ENCODE measurements at places on chromosomes 12 and 14.

- DNase-seq, result no peak
- H3K4me1 ChIP-seq, result peaks cover 6% of the 10 kb centered on the region
- H3K27me3 ChIP-seq, result no peaks in the 10 kb centered on the region
Observed at GRCh38 chr12:43306066-43306465, 245.9 kb downstream of the ADAMTS20 start.

DNA sequence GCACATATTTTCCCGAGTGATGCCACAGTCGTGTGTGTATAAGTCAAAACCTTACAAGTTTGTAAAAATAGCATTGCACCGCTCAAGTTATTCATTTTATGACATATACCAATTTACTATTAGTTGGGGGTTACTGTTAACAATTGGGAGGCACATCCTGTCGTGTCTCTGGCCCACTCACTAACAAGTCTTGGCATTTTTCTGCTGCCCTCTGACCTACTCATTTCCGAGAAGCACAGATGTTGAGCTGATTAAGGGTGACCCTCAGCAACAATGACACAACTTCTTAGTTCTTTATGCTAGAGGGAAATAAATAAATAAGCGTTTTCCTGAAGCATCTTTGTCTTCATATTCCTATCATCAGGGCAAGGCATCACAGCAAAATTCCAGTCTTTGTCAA, 6.8 kb upstream of the ATG14 start:
- no peak for DNase-seq
- H3K27ac ChIP-seq, result no peak overlapping the region
- H3K27me3 ChIP-seq, result peaks cover 13% of the 10 kb centered on the region
- H3K4me1 ChIP-seq, result no peaks in the 10 kb centered on the region
- no peaks in the 10 kb centered on the region for H3K36me3 ChIP-seq
- H3K4me3 ChIP-seq, result no peak overlapping the region

DNA sequence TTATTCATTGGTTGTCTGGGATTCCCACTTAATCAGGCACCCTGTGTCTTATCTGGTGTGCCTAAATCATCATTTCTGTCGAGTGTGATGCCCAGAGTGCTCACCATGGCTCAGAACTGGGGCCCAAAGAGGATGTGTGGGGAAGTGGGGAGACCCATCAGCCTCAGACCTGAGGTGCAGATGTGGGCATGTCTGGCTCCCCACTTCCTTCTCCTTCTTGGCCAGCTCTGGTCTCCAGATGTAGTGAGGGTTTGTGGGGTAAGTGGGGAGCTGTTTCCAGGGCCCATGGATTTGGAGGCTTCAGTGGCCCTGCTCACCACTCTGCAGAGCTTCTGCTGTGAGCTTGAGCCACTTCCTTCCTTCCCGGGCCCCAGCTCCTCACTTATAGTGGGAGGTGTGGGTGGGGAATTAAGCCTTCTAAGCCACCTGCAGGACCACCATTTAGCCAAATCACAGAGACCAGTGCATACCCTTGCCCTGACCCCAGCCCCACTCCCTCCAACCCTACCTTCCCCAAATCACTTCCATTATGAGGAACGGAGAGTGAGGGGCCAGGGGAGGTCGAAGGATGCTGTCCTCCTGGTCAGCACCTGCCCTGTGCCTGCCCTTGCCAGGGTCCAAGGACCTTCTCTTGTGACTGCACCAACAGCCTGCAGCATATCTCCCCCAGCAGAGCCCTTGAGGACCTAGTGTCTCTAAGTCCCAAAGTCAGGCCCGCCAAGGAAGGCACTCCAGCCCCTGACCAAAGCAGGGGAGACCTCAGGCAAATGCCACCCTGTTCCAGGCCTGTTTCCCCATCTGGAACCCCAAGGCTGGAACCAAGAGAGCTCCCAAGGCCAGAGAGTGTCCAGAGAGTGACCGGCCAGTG, 278.2 kb upstream of the RTL1 start:
- DNase-seq, result no peak
- H3K27ac ChIP-seq, result no peak overlapping the region
- H3K4me1 ChIP-seq, result peaks cover 27% of the 10 kb centered on the region
- H3K27me3 ChIP-seq, result peaks cover 10% of the 10 kb centered on the region

GRCh38 chr14:28778138-28779117, 11.8 kb downstream of the FOXG1 start:
- peaks cover 10% of the 10 kb centered on the region for H3K4me1 ChIP-seq
- no peak overlapping the region for H3K27ac ChIP-seq
- H3K4me3 ChIP-seq, result no peak overlapping the region
- no peak for DNase-seq
- no peaks in the 10 kb centered on the region for H3K36me3 ChIP-seq

GRCh38 chr14:61342486-61342885, 21.1 kb downstream of the PRKCH start:
- no peak overlapping the region for H3K27ac ChIP-seq
- no peak for DNase-seq
- no peak overlapping the region for H3K4me3 ChIP-seq
- H3K36me3 ChIP-seq, result peaks cover 4% of the 10 kb centered on the region

- H3K4me3 ChIP-seq, result no peak overlapping the region
- H3K27ac ChIP-seq, result no peak overlapping the region
- no peaks in the 10 kb centered on the region for H3K4me1 ChIP-seq
- no peak for DNase-seq
- no peaks in the 10 kb centered on the region for H3K36me3 ChIP-seq
- H3K27me3 ChIP-seq, result no peaks in the 10 kb centered on the region
Observed at GRCh38 chr14:67018720-67019119, 170.5 kb upstream of the GARIN2 start.

- H3K27me3 ChIP-seq, result peaks cover 4% of the 10 kb centered on the region
- DNase-seq, result no peak
- no peaks in the 10 kb centered on the region for H3K4me1 ChIP-seq
- H3K36me3 ChIP-seq, result no peaks in the 10 kb centered on the region
Observed at GRCh38 chr12:101097829-101098580, 112.0 kb downstream of the SLC5A8 start.

- DNase-seq, result no peak
- H3K36me3 ChIP-seq, result no peaks in the 10 kb centered on the region
- no peaks in the 10 kb centered on the region for H3K27me3 ChIP-seq
- no peak overlapping the region for H3K4me3 ChIP-seq
- no peak overlapping the region for H3K27ac ChIP-seq
Observed at GRCh38 chr12:42760550-42760949, 171.0 kb upstream of the PRICKLE1 start.

DNA sequence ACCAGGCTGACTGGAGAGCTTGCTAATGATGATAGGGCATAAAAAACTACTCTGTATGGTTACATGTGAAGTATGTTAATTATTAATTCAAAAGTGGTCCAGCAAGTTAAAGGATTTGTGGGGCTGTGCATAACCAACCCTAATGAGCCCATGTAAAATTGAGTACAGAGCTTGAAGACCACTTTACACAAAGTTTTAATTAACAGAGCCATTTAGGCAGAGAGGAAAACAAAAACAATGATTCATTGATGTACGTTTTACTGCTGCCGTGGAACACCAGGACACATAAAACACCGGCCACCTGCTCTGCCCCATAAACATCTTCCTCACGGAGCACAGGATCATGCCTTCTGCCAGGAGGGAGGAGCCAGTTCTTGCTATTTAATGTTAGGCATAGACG, 83.5 kb downstream of the RIMBP2 start:
- H3K27me3 ChIP-seq, result peaks cover 24% of the 10 kb centered on the region
- peak overlapping the region; percentile 72 for H3K4me3 ChIP-seq
- peaks cover 19% of the 10 kb centered on the region for H3K4me1 ChIP-seq
- no peak for DNase-seq

- H3K4me3 ChIP-seq, result no peak overlapping the region
- H3K27ac ChIP-seq, result no peak overlapping the region
- no peak for DNase-seq
- no peaks in the 10 kb centered on the region for H3K36me3 ChIP-seq
- peaks cover 3% of the 10 kb centered on the region for H3K4me1 ChIP-seq
Observed at GRCh38 chr14:31477248-31477647, 10.6 kb downstream of the GPR33 start.

GRCh38 chr14:61269321-61270083, 11.6 kb downstream of the TMEM30B start:
- H3K27me3 ChIP-seq, result peaks cover 21% of the 10 kb centered on the region
- no peaks in the 10 kb centered on the region for H3K36me3 ChIP-seq
- no peak for DNase-seq
- peaks cover 31% of the 10 kb centered on the region for H3K4me1 ChIP-seq

- no peak for DNase-seq
- peak overlapping the region; percentile 96 for H3K4me3 ChIP-seq
- peaks cover 5% of the 10 kb centered on the region for H3K36me3 ChIP-seq
- peaks cover 3% of the 10 kb centered on the region for H3K27me3 ChIP-seq
- H3K4me1 ChIP-seq, result peaks cover 31% of the 10 kb centered on the region
- peak overlapping the region; percentile 99 for H3K27ac ChIP-seq
Observed at GRCh38 chr14:88552876-88553275, 1.9 kb downstream of the PTPN21 start.

DNA sequence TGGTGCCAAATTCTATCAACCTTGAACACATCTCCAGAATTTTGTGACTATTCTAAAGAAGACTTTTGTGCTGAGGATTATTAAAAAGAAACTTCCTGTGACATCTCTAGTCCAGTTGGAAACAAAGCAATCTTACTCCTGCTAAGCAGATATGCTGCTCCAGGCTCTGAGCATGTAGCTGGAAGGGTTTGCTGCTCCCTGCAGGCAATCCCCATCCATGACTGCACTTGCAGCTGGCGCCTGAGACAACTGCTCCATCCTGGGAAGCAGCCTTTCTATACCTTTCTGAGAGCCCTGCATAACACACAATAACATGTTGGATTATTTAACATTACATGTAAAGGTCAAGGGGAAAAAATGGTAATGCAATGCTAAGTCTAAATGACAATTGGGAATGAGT, 105.1 kb downstream of the NDUFA12 start:
- no peaks in the 10 kb centered on the region for H3K4me1 ChIP-seq
- no peak for DNase-seq
- H3K4me3 ChIP-seq, result no peak overlapping the region
- H3K27me3 ChIP-seq, result peaks cover 10% of the 10 kb centered on the region
- H3K27ac ChIP-seq, result no peak overlapping the region

GRCh38 chr14:54722791-54723432, 156.0 kb downstream of the SAMD4A start:
- no peak overlapping the region for H3K4me3 ChIP-seq
- peaks cover 4% of the 10 kb centered on the region for H3K4me1 ChIP-seq
- no peak for DNase-seq
- no peaks in the 10 kb centered on the region for H3K27me3 ChIP-seq
- no peaks in the 10 kb centered on the region for H3K36me3 ChIP-seq

DNA sequence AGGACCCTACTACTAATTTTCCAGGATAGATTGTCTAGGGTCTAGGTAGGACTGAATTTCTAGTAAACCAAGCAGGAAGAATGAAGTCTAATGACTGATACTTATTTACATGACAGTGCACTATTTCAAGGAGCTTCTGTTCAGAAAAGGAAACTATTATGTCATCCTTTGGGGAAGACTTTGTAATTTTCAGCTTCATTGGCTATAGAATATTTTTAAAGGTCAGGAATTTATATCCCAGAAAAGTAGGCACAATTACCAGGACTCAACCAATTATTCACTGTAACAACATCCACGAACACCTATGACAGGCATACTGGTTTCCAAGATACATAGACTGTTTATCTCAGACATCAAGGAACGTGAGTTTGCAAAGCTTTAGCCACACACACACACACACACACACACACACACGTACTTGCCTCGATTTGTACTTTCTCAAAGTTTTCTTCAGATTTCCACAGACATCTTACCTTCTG, 23.2 kb downstream of the OR6S1 start:
- H3K36me3 ChIP-seq, result no peaks in the 10 kb centered on the region
- H3K4me3 ChIP-seq, result no peak overlapping the region
- DNase-seq, result no peak
- peaks cover 28% of the 10 kb centered on the region for H3K27me3 ChIP-seq

GRCh38 chr14:103662591-103662990, 33.6 kb downstream of the KLC1 start:
- no peak for DNase-seq
- no peaks in the 10 kb centered on the region for H3K4me1 ChIP-seq
- no peak overlapping the region for H3K4me3 ChIP-seq
- no peak overlapping the region for H3K27ac ChIP-seq

- peaks cover 7% of the 10 kb centered on the region for H3K4me1 ChIP-seq
- no peak overlapping the region for H3K4me3 ChIP-seq
- no peak overlapping the region for H3K27ac ChIP-seq
- no peak for DNase-seq
- no peaks in the 10 kb centered on the region for H3K27me3 ChIP-seq
- no peaks in the 10 kb centered on the region for H3K36me3 ChIP-seq
Observed at GRCh38 chr12:122944605-122945592, 21.4 kb downstream of the ABCB9 start.

GRCh38 chr12:40104461-40105264, 1.2 kb downstream of the SLC2A13 start:
- peak overlapping the region; percentile 53 for H3K27ac ChIP-seq
- H3K27me3 ChIP-seq, result peaks cover 4% of the 10 kb centered on the region
- no peak for DNase-seq
- H3K36me3 ChIP-seq, result peaks cover 6% of the 10 kb centered on the region
- peaks cover 28% of the 10 kb centered on the region for H3K4me1 ChIP-seq

GRCh38 chr12:97645726-97646125, 183.1 kb downstream of the RMST start:
- H3K4me1 ChIP-seq, result no peaks in the 10 kb centered on the region
- no peak overlapping the region for H3K27ac ChIP-seq
- H3K36me3 ChIP-seq, result no peaks in the 10 kb centered on the region

- no peak for DNase-seq
- H3K27ac ChIP-seq, result no peak overlapping the region
- H3K27me3 ChIP-seq, result peaks cover 84% of the 10 kb centered on the region
- H3K4me3 ChIP-seq, result no peak overlapping the region
Observed at GRCh38 chr12:119589097-119589496, 4.5 kb upstream of the TMEM233 start.

GRCh38 chr14:69682621-69683263, 71.3 kb downstream of the SUSD6 start:
- no peaks in the 10 kb centered on the region for H3K27me3 ChIP-seq
- no peak for DNase-seq
- peaks cover 5% of the 10 kb centered on the region for H3K36me3 ChIP-seq
- H3K27ac ChIP-seq, result no peak overlapping the region
- peaks cover 19% of the 10 kb centered on the region for H3K4me1 ChIP-seq

DNA sequence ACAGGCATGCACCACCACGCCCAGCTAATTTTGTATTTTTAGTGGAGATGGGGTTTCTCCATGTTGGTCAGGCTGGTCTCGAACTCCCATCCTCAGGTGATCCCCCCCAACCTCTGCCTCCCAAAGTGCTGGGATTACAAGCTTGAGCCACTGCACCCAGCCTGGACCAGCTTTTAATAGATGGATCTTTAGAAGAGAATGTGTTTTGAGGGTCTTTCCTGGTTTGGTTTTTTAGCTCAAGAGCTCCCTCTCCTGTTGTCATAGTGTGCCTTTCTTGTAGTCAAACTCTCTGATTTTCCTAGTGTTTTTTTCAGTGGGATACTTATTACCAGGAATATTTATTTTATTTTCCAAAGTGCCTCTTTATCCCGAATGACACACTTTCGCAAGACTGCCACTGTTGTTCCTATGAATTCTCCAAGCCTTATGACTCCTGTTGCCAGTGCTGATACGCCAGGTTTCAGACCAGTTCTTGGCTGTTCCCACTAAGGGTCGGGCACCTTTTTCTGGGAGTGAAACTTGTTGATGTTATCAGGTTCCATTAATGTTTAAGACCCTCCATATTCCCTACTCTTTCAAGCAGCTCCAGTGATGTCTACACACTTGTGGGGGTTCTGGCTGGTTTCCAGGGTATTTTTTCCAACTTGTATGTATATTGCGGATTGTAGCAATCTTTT, 31.5 kb upstream of the LIMA1 start:
- no peak overlapping the region for H3K4me3 ChIP-seq
- no peaks in the 10 kb centered on the region for H3K36me3 ChIP-seq
- peaks cover 5% of the 10 kb centered on the region for H3K4me1 ChIP-seq
- no peak for DNase-seq

- no peak overlapping the region for H3K27ac ChIP-seq
- H3K27me3 ChIP-seq, result no peaks in the 10 kb centered on the region
- H3K4me1 ChIP-seq, result no peaks in the 10 kb centered on the region
Observed at GRCh38 chr12:22684140-22685118, 59.5 kb downstream of the ETNK1 start.

All from type B pancreatic cell (in vitro differentiated cells).